ENCODE measurements at places on chromosomes 12 and 14. TPM values are rescaled to one million over a fixed set of nuclear protein-coding genes. Genes with fewer than 3 reads are reported as not detected.

Gene KRT2
- total RNA-seq = not detected

DNA sequence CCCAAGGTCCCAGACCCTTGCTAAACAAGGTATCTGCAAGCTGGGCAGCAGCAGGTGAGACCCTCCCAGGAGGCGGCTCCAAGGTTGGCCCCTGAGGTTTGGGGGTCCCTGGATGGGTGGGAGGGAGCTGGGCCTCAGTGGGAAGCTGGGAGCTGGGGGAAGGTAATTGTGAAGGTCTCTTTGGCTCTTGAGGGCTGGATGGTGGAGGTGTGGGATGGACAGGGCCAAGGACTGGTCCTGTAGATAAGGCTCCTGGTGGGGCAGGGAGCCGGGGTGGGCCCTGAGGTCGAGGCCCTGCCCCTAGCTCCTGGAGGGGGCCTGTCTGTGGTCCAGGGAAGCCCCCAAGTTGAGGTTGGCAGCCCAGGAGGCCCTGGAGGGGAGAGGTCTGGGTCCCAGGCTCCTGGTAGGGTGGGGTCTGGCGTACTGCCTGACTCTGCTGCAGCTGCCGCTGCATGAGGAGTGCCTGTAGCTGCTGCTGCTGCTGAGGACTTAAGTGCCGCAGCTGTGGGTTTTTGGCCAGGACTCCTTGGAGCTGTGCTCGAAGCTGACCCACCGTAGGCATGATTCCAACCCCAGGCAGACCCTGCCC is 13.1 kb upstream of the PRKAG1 start:
- H3K27ac ChIP-seq = no peak overlapping the region
- H3K4me1 ChIP-seq = no peaks in the 10 kb centered on the region
- H3K36me3 ChIP-seq = peaks cover 84% of the 10 kb centered on the region
- no peak for DNase-seq
- H3K27me3 ChIP-seq = no peaks in the 10 kb centered on the region

- no peaks in the 10 kb centered on the region for H3K4me1 ChIP-seq
- no peak for DNase-seq
- no peak overlapping the region for H3K27ac ChIP-seq
- no peak overlapping the region for H3K4me3 ChIP-seq
Observed at GRCh38 chr14:78007160-78007559, 163.0 kb upstream of the NRXN3 start.

DNA sequence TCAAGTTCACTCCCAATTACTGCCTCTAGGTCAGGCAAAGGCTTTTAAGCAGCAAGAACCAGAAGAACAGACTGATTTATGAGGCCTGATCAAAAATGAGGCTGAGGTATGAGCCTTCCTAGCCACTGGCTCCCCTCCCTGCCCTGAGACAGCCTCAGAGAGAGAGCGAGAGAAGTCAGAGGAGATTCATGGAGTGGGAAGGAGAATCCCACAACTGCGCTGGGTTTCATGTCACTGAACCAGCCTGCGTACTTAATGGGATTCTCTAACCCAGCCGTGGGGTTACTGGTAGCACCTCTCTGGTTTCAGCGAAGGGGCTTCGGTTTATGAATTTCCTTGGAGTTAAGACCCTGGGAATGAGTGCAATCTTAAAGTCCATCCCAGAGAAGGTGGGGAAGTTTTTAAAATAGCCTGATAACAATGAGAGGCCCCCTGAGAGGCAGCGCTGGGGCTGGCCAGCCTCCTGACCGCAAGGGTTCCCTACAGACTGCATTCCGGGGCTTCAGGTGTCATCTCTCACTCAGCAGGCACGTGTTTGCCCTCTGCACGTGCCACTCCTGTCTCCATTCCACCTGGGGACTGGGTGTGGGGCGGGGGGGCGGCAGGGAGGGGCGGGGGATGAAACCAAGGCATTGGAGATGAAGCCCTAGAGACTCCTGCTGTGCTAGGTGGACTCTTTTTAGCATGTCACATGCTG is 6.1 kb upstream of the GPRC5A start:
- H3K4me3 ChIP-seq = no peak overlapping the region
- H3K27ac ChIP-seq = no peak overlapping the region
- peaks cover 1% of the 10 kb centered on the region for H3K4me1 ChIP-seq
- no peak for DNase-seq
- no peaks in the 10 kb centered on the region for H3K36me3 ChIP-seq

Gene LRRIQ1
- total RNA-seq = 0.12 TPM

Gene RDH16
- not detected for total RNA-seq

DNA sequence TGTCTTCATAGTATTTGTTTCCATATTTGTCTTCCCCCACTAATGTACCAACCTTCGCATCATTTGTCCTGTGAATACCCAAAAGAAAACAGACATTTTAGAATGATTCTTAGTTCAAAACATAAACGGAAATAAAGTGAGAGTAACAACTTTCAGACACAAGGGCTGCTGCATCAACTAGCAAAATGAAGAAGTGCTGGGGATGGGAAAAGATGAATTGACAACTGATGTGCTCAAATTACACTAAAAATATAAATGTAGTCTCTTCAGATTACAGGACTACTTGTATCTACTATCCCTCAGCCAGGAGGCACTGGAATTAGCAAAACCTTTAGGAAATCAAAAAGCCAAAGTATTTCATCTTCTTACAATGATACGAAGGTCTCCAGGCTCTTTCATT is 743 bp downstream of the NDUFA12 start:
- no peak for DNase-seq
- peak overlapping the region; percentile 88 for H3K27ac ChIP-seq
- peaks cover 19% of the 10 kb centered on the region for H3K4me1 ChIP-seq
- peaks cover 11% of the 10 kb centered on the region for H3K36me3 ChIP-seq

DNA sequence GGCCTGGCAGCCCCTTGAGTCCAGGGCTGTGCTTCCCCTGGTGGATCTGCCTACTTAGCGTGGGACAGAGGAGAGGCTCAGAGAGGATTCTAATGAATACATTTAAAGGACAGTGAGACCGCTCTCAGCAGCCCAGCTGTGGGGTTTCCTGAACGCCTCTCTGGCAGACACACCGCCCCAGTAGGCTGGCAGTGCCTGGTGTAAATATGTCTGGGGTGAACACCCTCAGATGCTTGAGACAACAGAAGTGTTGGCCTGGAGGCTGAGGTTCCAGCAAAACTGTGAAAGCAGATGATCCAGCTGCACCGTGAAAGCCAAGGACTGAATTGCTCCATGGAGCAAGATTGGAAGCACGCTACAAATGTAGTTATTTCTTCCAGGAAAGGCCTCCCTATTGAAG is 55.1 kb downstream of the LRRC74A start:
- DNase-seq = no peak
- no peak overlapping the region for H3K27ac ChIP-seq
- H3K36me3 ChIP-seq = no peaks in the 10 kb centered on the region

- H3K27ac ChIP-seq = no peak overlapping the region
- H3K36me3 ChIP-seq = no peaks in the 10 kb centered on the region
- DNase-seq = no peak
- H3K4me3 ChIP-seq = no peak overlapping the region
Observed at GRCh38 chr14:71597287-71597920, 334.8 kb upstream of the RGS6 start.

- H3K36me3 ChIP-seq = peaks cover 6% of the 10 kb centered on the region
- peaks cover 47% of the 10 kb centered on the region for H3K4me1 ChIP-seq
- H3K4me3 ChIP-seq = peak within 1 kb of the TSS; percentile 90
- H3K27me3 ChIP-seq = no peaks in the 10 kb centered on the region
Observed at GRCh38 chr12:95790033-95790916, at the start of gene NTN4. NTN4 (minus strand) TSS chr12:95790764; CDS start chr12:95790309, 455 bp downstream.

Gene OAS2
- 6.0 TPM for total RNA-seq

DNA sequence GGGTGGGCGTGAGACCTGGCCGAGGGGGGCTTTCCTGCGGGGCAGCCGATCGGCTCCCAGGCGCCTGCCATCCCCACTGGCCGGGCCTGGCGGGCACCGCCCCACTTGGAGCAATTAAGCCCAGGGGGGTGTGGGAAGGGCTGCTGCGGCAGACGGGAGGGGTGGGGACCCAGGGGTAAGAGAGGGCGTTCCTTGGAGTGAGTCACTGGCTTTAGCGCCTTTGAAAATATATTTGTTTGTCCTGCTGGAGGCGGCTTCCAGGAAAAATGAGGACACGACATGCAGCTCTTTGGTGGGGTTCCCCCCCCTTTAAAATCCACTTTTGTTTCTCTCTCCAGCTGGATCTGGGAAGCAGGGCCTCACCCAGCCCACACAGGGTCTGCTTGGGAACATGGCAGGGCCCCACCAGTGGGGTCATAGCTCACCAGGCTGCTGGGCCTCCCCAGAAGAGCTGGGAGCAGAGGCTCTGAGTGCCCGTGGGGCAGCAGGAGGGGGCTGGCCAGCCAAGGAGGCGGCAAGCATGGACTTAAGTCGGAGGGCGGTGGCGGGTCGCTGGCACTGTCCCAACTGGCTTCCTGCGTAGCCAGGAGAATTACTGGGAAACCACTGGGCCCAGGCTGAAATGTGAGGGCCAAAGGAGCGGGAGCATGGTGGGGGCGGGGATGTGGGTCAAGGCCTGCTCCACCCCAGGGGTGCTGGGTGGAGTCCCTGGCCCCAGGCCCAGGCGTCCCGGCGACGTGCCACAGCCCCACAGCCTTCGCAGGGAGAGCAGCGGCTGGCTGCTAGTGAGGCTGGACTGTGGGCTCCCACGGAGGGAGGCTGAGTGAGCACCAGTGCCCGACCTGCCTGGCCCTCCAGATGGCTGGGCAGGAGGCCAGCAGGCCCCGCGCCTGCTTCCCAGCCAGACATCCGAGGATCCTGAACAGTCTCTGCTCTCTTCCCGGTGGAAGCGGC is 128.0 kb downstream of the RFLNA start:
- H3K4me1 ChIP-seq = peaks cover 71% of the 10 kb centered on the region
- DNase-seq = peak; percentile 96
- H3K4me3 ChIP-seq = no peak overlapping the region

- no peaks in the 10 kb centered on the region for H3K27me3 ChIP-seq
- peaks cover 10% of the 10 kb centered on the region for H3K4me1 ChIP-seq
- H3K4me3 ChIP-seq = peak within 1 kb of the TSS; percentile 82
- DNase-seq = peak; percentile 92
- H3K27ac ChIP-seq = peak within 1 kb of the TSS; percentile 31
Observed at GRCh38 chr12:101280006-101280505, at the start of gene UTP20. UTP20 (plus strand) TSS chr12:101280105; CDS start chr12:101280283, 178 bp downstream.

GRCh38 chr12:74747305-74747704 is 209.7 kb downstream of the ATXN7L3B start:
- no peak overlapping the region for H3K4me3 ChIP-seq
- H3K36me3 ChIP-seq = no peaks in the 10 kb centered on the region
- no peaks in the 10 kb centered on the region for H3K4me1 ChIP-seq
- no peak for DNase-seq
- no peaks in the 10 kb centered on the region for H3K27me3 ChIP-seq

DNA sequence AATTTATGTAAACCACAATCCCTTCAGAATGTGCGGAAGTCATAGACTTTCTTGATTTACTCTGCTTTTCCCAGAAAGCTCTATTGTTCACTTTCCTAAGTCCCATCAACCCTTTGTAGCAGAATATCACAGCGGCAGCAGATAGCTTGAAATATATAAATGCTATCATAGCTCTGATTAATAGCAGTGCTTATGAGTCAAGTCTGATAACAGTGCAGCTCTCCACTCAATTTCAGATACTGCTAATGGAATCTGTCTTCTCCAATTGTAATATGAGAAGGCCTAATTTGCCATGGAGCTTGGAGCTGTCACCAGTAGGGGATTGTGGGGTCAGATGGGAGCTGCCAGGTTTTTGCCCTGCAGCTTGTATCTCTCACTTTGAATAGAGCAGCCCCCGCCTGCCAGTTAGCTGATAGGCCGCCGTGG is 10.9 kb downstream of the TMEM260 start:
- H3K4me3 ChIP-seq = no peak overlapping the region
- H3K36me3 ChIP-seq = peaks cover 11% of the 10 kb centered on the region
- no peaks in the 10 kb centered on the region for H3K27me3 ChIP-seq
- H3K4me1 ChIP-seq = no peaks in the 10 kb centered on the region
- no peak overlapping the region for H3K27ac ChIP-seq

DNA sequence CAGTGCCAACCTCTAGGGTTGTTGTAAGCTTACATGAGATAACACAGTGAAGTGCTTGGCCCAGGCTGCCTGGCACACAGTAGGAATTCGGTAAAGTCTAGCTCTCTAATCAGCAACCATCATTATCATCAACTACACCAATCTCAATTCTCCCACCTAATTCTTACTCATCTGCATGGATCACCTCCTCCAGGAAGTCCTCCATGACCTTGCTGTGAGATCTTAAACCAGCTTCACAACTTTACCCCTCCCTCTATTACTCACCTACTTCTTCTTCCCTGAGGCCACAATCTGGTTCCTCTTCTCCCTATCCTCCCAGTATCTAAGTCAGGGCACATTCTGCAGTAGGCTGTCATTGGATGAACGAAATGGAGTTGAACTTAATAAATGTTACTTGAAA is 67.3 kb downstream of the GSC start:
- H3K4me3 ChIP-seq = no peak overlapping the region
- H3K4me1 ChIP-seq = no peaks in the 10 kb centered on the region
- no peak overlapping the region for H3K27ac ChIP-seq
- DNase-seq = no peak
- H3K36me3 ChIP-seq = no peaks in the 10 kb centered on the region

DNA sequence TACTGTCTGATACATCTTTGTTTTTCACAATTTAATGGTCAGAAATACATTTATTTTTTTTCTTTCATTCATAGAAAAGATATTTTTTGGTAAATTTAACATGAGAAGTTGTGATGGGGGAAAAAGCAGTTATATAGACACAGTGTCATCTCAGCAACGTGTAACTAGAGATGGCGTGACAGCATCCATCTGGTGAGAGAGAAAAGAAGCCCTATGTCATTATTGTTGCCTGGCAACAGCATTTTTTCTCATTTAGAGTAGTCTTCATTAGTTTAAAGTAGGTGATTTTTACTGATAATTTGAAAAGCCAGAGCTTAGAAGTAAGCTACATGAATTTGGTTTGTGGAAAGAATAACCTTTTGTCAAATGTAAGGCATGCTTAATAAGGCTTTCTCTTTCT is 128.6 kb downstream of the ACSS3 start:
- H3K4me3 ChIP-seq = no peak overlapping the region
- no peak for DNase-seq
- H3K27ac ChIP-seq = no peak overlapping the region
- no peaks in the 10 kb centered on the region for H3K4me1 ChIP-seq

DNA sequence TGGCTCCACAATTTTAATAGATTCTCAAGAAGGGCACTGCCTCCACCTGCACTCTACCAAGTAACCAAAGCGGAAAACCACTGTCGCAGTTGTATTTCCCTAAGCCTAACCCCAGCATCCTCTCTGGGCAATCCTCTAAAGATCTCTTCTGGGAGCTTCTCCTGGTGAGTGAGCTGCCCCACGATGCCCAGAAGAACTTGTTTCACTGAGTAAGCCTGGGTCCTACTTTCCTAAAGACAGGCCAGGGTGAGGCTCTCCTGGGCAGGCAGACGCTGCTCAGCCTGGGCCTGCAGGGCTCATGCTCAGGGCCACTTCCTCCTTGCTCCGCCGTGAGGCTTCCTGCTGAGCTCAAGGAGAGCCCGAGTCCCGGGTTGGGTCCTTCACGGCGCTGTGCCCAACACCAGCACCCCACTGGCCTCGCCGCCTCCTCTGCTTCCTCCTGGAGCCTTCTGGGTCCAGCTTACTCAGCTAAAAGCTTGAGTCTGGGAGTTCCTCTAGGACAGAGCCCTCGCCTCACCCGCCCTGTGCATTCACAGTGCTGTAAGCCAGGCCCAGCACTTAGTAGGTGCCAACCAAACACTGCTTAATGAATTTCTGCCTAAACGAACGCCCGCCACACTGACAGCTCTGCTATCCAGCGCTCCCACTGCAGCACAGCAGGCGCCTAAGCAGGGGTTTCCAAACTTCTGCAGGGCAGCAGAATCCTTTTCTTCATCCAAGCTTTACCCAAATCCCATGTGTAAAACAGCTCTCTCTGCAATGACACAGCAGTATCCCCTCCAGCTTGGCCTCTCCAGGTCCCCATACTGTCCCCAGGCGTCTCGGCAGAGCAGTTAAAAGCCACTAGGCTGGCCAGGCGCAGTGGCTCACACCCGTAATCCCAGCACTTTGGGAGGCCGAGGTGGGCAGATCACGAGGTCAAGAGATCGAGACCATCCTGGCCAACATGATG is 5.7 kb downstream of the RAB35 start:
- peaks cover 10% of the 10 kb centered on the region for H3K36me3 ChIP-seq
- DNase-seq = peak; percentile 66
- H3K27ac ChIP-seq = peak overlapping the region; percentile 11
- no peaks in the 10 kb centered on the region for H3K27me3 ChIP-seq

All from right atrium auricular region (tissue), 2 donors.